ENCODE measurements at places on chromosomes 12 and 14. TPM values are rescaled to one million over a fixed set of nuclear protein-coding genes. Genes with fewer than 3 reads are reported as not detected.

The SLC15A5 gene
- not detected for total RNA-seq

The RNF212B gene
- not detected for total RNA-seq

The LTBP2 gene
- 0.69 TPM for total RNA-seq

The MDP1 gene
- total RNA-seq: 6.0 TPM

The VRTN gene
- not detected for total RNA-seq

The PLEKHG7 gene
- not detected for total RNA-seq

The SCNN1A gene
- total RNA-seq: under 0.01 TPM

The RBMS2 gene
- 9.0 TPM for total RNA-seq

The SPTB gene
- total RNA-seq: under 0.01 TPM
